ENCODE measurements at places on chromosomes 16 and 17. TPM values are rescaled to one million over a fixed set of nuclear protein-coding genes. Genes with fewer than 3 reads are reported as not detected.

The DBNDD1 gene
- 0.82 TPM for total RNA-seq

The KRT9 gene
- not detected for total RNA-seq

The HYDIN gene
- total RNA-seq = not detected

The TAC4 gene
- not detected for total RNA-seq

The MT4 gene
- not detected for total RNA-seq

The CPSF4L gene
- total RNA-seq = not detected

The ADAM11 gene
- total RNA-seq = 0.10 TPM

The PAGR1 gene
- 33.7 TPM for total RNA-seq

The LGALS9 gene
- 25.1 TPM for total RNA-seq

The ERN1 gene
- total RNA-seq = 7.6 TPM

The GSG1L2 gene
- total RNA-seq = not detected

The IGFALS gene
- total RNA-seq = not detected

The CDT1 gene
- 158 TPM for total RNA-seq

GRCh38 chr17:6065351-6065750, 4.8 kb upstream of the WSCD1 start:
- H3K27me3 ChIP-seq = peaks cover 76% of the 10 kb centered on the region
- no peak overlapping the region for H3K4me3 ChIP-seq
- no peak overlapping the region for H3K27ac ChIP-seq
- DNase-seq = no peak
- H3K4me1 ChIP-seq = peaks cover 9% of the 10 kb centered on the region

GRCh38 chr16:2905988-2906387, 5.7 kb upstream of the FLYWCH1 start:
- H3K4me1 ChIP-seq = peaks cover 20% of the 10 kb centered on the region
- H3K36me3 ChIP-seq = no peaks in the 10 kb centered on the region
- H3K27me3 ChIP-seq = no peaks in the 10 kb centered on the region
- peak overlapping the region; percentile 74 for H3K4me3 ChIP-seq
- no peak for DNase-seq
- peak overlapping the region; percentile 69 for H3K27ac ChIP-seq

DNA sequence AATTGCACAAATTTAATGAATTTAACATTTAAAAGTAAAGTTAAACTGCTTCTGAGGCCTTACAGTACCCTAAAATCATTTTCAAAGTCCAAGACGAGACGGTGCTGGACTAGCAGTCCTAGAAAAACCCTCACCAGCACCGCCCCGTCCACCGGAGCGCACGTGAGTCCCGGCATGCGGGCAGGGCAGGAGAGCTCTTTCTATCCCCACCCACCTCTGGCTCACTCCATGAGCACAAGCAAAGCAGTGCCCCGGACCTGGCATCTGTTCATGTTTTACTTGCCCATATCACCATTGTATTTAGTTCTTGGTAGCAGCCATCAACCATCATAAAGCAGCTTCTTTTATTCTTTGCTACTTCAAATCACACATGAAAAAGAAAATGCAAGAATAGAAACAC, 41.7 kb downstream of the ANKRD11 start:
- peaks cover 5% of the 10 kb centered on the region for H3K36me3 ChIP-seq
- H3K27ac ChIP-seq = no peak overlapping the region
- no peak overlapping the region for H3K4me3 ChIP-seq
- DNase-seq = no peak

GRCh38 chr16:6689643-6690042, 643.0 kb upstream of the RBFOX1 start:
- H3K27me3 ChIP-seq = no peaks in the 10 kb centered on the region
- H3K27ac ChIP-seq = no peak overlapping the region
- no peaks in the 10 kb centered on the region for H3K4me1 ChIP-seq
- no peak overlapping the region for H3K4me3 ChIP-seq
- DNase-seq = no peak

GRCh38 chr17:78010759-78011158, 52.3 kb downstream of the TNRC6C start:
- no peak overlapping the region for H3K27ac ChIP-seq
- H3K4me1 ChIP-seq = peaks cover 31% of the 10 kb centered on the region
- peak overlapping the region; percentile 15 for H3K4me3 ChIP-seq
- H3K36me3 ChIP-seq = peaks cover 7% of the 10 kb centered on the region

DNA sequence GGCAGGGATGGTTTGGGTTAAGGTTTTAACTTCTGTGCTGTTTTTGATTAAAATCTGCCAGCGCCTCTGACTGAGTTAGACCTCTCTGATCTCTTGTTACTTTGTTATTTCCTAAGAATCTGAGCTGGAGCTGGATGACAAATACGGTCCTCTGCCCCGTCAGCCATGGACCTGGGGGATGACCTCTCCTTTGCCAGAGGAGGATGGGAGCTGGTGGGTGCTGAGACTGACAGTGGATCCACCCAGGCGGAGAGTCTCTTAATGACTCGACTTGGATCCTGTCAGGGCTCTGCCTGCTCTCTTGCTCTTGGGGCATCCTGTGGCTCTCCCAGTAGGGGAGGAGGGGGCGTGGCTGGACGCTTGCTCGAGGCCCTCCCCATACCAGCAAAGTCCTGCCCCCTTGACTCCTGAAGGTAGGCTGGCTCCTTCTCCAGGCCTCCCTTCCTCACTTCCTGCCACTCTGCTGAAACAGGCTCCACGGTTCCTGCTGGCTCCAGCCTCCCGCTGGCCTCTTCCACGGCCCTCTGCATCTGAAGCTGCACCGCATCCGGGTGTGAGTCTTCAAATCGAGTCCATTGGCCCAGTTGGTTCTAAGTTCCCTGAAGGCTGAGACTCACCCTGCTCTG, 24.8 kb upstream of the MAP3K14 start:
- DNase-seq = no peak
- peaks cover 8% of the 10 kb centered on the region for H3K4me1 ChIP-seq
- H3K27ac ChIP-seq = no peak overlapping the region
- no peak overlapping the region for H3K4me3 ChIP-seq

DNA sequence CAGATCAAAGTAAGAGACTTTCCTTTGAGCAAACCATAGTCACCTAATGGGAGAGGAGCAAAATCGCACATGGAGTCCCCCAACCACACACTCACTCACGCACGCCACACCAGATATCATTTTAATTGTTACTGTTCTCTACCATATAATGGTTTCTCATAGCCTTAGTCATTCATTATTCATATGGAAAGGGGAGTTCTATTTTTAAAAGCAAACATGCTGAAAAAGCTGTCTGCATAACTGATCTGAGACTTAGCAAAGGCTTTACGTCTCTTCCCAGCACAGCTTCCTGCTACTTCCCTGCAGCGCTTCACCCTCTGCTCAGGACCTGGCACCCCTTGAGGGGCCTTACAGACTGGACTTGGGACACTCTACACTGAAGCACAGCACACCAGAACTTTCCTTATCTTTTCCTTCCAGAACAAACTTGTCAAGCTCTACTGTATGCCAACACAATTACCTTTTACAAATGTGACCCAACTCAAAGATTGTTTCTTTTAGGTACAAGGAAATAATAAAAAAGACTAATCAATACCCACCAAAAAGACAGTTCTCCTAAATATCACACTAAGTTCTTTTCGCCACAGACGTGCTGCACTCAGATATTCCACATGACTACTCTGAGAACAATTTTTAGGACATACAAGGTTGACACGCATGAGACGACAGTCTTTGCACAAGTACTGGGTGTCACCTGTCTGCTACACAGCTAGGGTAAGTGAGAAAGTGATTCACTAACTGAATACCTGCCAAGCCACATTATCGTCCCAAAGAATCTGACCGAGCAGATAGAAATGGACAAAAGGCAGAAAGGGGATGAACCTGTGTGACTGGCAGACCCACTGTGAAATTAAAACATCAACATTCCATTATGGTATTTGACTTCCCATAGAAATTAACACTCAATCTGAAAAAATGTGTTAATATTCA, 21.5 kb downstream of the SRP68 start:
- H3K4me1 ChIP-seq = peaks cover 14% of the 10 kb centered on the region
- no peaks in the 10 kb centered on the region for H3K27me3 ChIP-seq
- peaks cover 18% of the 10 kb centered on the region for H3K36me3 ChIP-seq
- no peak overlapping the region for H3K27ac ChIP-seq
- no peak for DNase-seq

- H3K36me3 ChIP-seq = peaks cover 5% of the 10 kb centered on the region
- DNase-seq = no peak
- peaks cover 20% of the 10 kb centered on the region for H3K4me1 ChIP-seq
- H3K27ac ChIP-seq = no peak overlapping the region
Observed at GRCh38 chr16:12609937-12610699, 193.6 kb downstream of the CPPED1 start.

GRCh38 chr16:22684574-22685458, 129.1 kb upstream of the HS3ST2 start:
- no peak overlapping the region for H3K27ac ChIP-seq
- H3K36me3 ChIP-seq = no peaks in the 10 kb centered on the region
- H3K4me1 ChIP-seq = peaks cover 4% of the 10 kb centered on the region

DNA sequence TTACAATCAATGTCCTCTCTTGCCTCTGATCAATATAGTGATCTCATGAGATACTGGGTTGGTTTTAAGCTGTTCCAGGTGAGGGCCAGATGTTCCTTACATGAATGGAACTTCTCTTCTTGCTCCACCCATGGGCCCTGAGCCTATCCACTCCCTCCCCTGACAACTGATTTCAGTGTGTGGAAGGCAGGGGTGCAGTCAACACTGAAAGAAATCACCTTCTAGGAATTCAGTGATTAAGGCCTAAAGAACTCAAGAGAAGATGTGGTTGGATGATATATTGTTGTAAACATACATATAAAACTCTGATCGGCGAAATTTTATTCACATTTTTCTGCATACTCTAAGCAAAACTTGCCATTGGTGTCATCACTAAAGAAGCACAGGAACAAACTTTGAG, 6.7 kb upstream of the GOSR2 start:
- no peak overlapping the region for H3K4me3 ChIP-seq
- H3K27ac ChIP-seq = no peak overlapping the region
- H3K36me3 ChIP-seq = peaks cover 4% of the 10 kb centered on the region
- no peaks in the 10 kb centered on the region for H3K4me1 ChIP-seq

GRCh38 chr16:88408561-88409142, 25.9 kb downstream of the ZNF469 start:
- no peak for DNase-seq
- H3K4me1 ChIP-seq = peaks cover 4% of the 10 kb centered on the region
- no peaks in the 10 kb centered on the region for H3K27me3 ChIP-seq
- no peak overlapping the region for H3K4me3 ChIP-seq
- H3K36me3 ChIP-seq = no peaks in the 10 kb centered on the region

DNA sequence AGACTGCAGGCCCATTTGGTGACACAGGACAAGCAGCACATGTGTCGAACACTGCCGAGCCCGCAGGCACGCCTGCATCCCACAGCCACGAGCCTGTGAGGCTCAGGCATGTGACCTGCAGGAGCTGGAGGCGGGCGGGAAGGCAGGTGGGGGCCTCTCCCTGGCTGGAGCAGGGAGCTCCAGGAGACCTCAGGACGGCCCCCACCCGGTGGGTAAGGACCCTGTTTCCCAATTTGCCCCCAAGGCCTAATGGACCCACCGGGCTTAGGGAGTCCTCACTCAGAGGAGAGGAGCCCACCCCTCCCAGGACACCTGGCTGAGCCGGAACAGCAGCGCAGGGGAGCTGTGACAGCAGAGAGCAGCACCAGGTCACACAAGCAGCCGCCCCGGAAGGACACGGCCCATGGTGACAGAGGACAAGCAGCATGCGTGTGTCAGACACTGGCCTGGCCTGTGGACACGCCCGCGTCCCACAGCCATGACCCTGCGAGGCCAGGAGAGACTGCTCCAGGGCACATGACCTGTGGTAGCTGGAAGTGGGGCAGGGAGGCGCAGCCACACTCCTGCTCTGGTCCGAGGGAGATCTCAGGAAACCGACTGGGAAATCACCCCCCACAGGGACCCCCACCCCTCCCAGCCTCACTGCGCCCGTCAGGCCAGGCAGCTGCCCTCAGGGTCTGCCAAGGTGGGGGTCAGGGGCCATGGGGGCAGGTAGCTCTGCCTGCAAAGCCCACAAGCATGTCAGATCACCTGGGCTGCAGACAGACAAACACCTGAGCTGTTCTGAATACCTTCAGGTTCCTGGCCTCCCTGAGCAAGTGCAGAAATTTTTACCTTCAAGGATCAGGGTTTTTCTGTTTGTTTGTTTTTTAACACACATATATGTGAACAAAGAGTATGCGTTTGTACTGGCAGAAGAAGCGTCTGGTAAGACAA, 2.4 kb downstream of the SPSB3 start:
- peaks cover 8% of the 10 kb centered on the region for H3K36me3 ChIP-seq
- H3K27ac ChIP-seq = peak overlapping the region; percentile 72
- no peaks in the 10 kb centered on the region for H3K27me3 ChIP-seq

GRCh38 chr16:27928542-27928941, 135.0 kb downstream of the GSG1L start:
- H3K36me3 ChIP-seq = no peaks in the 10 kb centered on the region
- H3K27me3 ChIP-seq = peaks cover 38% of the 10 kb centered on the region
- no peak overlapping the region for H3K4me3 ChIP-seq
- DNase-seq = no peak
- no peak overlapping the region for H3K27ac ChIP-seq

DNA sequence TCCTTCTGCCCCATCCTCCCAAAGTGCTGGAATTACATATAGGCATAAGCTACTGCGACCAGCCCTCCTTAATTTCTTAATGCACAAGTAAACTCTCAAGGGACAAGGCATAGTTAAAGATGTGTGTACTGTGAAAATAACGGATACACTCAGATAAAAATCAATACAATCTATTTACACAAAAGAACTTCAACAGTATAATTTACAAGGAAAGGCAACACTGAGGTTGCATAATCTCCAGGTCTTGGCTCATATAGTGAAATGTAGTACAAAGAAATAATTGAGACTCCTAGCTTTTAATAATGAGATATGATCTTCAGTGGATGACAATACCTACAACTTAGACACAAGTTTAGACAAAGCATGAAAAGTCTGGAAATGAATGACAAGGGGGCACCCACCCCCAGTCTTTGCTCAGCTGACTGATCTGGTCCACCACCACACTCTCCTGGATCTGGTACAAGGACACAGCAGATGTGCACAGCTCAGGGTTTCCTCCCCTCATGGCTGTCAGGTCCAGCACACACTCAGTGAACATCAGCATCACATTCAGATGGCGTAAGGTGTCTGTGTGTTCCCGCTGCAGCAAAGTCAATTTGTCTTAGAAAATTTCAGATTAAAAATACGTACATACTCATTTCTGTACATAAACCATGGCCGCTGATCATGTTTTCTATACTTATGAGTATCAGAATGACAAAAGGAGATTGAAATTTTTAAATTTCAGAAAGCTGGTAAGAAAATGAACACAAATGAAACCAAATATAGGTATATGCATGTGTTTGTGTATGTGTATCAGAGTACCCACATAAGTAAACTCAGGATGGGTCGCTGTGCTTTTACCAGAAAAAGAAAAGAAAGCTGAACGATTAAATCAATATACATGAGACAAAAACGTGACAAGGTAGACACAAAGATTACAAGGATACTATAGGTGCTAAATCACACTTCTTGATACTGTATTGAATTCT, 33.7 kb upstream of the ALDH3A1 start:
- no peaks in the 10 kb centered on the region for H3K4me1 ChIP-seq
- no peak overlapping the region for H3K4me3 ChIP-seq
- no peak overlapping the region for H3K27ac ChIP-seq
- peaks cover 7% of the 10 kb centered on the region for H3K36me3 ChIP-seq

- H3K4me1 ChIP-seq = peaks cover 87% of the 10 kb centered on the region
- no peaks in the 10 kb centered on the region for H3K27me3 ChIP-seq
- peak overlapping the region; percentile 81 for H3K27ac ChIP-seq
- DNase-seq = no peak
Observed at GRCh38 chr16:84609563-84610177, 8.2 kb downstream of the COTL1 start.
